Central memory CD4-positive, alpha-beta T cell (primary cell): ENCODE measurements at places on chromosomes 2 and 18.

DNA sequence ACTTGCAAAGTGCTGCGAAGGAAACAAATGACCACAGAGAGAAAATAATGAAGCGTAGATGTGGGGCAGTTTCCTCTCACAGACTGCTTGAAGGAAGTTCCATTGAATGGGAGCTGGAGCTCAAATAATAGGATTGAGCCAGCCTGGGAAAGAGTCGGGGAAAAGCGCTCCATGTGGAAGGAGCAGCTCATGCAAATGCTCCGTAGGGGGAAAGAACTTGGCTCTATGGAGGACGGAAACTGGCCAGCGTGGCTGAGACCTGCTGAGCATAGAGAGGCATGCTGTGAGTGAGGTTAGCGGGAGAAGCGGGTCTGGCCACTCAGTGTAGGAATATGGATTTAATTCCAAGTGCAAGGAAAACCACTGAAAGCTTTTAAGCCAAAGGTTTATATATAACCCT lies 28.6 kb upstream of the VIT start:
- DNase-seq = no peak

- no peak for DNase-seq
Measured at GRCh38 chr2:238864207-238865014, 16.5 kb downstream of the TWIST2 start.

- DNase-seq = no peak
Measured at GRCh38 chr18:38948436-38948835, 1382.8 kb upstream of the CELF4 start.

GRCh38 chr2:206125901-206126300 lies 33.3 kb downstream of the NDUFS1 start:
- no peak for DNase-seq

DNA sequence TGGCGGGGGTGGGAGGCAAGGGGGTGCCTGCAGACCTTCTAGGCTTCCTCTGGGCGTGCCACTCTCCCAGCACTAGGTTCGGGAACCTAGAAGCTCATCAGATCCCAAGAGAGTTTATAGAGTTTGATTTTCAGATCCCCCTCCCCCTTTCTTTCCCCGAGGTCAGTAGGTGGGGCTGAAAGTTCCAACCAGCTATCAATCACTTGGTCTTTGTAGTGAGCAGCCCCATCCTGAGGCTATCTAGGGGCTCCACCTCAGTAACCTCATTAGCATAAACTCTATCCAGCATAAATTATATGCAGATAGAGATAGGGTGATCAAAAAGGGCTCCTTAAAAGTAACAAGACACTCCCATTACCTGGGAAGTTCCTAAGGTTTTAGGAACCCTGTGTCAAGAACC lies 32.8 kb downstream of the ERLEC1 start:
- DNase-seq = no peak

- no peak for DNase-seq
Measured at GRCh38 chr2:229170171-229170570, 100.9 kb downstream of the PID1 start.

DNA sequence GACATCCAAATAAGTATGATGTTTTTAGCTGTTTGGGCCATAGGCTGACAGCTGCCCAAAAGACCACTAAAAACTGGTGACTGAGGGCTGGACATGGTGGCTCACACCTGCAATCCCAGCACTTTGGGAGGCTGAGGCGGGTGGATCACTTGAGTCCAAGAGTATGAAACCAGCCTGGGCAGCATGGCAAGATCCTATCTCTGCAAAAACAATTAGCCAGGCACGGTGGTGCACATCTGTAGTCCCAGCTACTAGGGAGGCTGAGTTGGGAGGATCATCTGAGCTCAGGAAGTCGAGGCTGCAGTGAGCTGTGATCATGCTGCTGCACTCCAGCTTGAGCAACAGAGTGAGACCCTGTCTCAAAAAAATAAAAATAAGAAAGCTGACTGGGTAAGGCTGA lies 511.5 kb upstream of the RAB6C start:
- no peak for DNase-seq

DNA sequence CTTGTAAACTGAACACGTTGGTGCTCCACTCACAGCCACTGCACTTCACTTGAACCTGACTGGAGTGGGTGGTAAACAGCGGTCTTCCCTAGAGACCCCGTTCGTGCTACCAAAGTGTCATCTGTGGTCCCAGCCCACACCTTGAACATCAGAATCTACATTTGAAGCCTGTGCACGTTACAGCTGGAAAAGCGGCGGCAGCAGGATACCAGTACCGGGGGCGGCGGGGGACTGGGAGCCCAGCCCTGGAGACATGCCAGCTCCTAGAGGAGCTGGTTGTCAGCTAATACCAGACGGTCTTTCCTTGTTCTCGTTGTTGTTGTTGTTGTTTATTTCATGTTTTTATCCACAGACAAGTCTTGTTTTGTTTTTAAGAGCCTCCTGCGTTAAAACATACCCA lies 156.7 kb downstream of the WDSUB1 start:
- no peak for DNase-seq

DNA sequence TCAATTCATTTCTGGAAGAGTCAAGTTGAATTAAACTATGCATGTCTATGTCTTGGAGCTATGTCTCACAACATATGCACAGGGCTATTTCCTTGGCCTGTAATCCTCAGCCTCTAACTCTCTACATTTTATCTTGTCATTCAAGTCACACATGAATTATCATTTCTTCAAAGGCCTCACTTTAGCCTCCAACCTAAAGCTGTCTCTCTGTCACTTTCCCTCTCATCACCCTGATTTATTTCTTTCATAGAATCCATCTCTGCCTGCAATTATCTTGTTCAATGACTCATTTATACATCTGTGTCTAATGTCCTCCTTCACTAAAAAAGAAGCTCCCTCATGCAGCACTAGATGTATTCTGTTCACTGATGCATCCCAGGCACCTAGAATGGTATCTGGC lies 614.2 kb upstream of the REG3G start:
- no peak for DNase-seq

DNA sequence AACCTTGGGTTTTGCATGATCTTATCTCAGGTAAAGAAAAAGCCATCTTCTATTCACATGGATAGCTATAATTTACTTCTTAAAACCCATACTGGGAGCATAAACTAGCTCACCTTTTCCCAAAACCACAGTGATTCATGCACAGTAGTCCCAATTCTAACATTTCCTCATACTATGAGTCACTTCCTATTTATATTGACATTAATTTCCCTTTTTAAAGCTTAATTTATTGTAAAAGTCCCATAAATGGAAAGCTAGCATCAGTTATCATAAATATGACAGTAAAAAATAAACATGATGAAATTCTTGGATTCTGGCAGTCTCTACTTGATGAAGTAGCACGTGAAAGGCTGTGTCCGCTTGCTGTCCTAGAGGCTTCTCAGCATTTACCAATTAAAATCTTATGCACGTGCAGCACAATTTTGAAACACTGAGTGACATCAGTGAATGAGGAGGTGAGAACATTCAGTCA lies 180.1 kb downstream of the CDH2 start:
- DNase-seq = no peak

DNA sequence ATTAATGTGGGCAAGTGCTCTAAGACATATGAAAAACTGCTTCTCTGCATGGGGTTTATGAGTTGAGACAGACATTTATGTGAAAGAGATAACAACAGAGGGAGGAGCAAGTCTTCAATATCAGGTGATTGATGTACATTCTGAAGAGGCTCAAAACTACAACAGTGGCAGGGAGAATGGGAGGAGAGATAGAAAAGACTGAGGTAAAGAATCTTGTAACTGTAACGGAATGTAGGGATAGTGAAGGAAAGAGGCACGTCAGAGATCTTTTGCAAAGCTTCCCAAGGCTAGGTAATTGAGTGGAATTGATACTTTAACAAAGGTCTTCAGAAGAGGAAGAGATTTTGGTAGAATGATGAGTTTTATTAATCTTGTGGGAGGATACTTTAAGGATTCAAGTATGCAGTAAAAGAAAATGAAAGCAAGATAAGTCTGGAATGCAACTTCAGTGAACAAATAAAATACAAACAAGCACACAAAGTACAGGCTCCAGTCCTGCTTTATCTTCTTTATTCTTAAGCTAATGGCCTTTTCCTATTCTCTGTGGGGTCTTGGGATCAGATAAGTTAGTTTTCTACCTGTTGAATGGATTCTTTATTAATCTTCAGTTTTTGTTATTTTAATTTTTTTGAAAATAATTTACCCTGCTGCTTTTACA lies 15.0 kb downstream of the SMAD4 start:
- DNase-seq = no peak

- no peak for DNase-seq
Measured at GRCh38 chr2:170255971-170256370, 78.0 kb downstream of the MYO3B start.

GRCh38 chr2:102238039-102238756 lies 51.4 kb downstream of the IL1RL2 start:
- no peak for DNase-seq

- no peak for DNase-seq
Measured at GRCh38 chr2:135317375-135317774, 213.6 kb downstream of the ZRANB3 start.

DNA sequence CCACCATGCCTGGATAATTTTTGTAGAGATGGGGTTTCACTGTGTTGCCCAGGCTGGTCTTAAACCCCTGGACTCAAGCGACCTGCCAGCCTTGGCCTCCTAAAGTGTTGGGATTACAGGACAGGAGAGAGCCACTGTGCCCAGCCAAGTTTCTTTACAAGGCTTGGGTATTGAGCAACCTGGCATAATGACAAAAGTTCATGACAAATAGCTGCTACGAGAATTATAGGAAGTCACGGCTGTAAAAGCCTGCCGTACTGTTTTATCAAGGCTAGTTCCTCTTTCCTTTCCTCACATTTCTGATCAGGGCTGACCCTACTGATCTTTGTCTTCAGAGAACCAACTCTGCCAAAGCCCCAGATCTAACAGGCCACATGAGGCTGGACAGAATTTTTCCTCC lies 490.4 kb upstream of the SPRED2 start:
- DNase-seq = no peak

GRCh38 chr2:74011246-74011645 lies 26.5 kb downstream of the TET3 start:
- DNase-seq = no peak
